Fibroblast of mammary gland (primary cell): ENCODE measurements at places on chromosomes 2 and 18.
A peak's percentile ranks its signal among the peaks of the same experiment; 100 is the strongest.

DNA sequence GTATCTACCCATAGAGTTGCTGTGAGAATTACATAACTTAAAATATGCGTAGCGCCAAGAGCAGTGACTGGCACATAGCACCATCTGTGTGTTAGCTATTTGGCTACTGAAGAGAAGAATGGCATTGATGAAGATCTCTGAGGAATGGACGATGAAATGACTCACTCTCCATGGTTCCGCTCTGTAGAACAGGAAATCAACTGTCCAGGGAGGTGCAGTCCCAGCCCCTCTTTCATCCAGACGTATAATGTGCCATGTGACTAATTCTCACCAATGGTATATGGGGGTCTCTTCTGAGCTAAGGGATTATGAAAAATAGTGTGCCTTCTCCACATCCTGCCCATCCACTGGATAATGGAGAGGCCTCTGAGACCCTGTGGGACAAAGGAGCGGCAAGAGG, 254.8 kb downstream of the CYP26B1 start:
- DNase-seq: no peak

DNA sequence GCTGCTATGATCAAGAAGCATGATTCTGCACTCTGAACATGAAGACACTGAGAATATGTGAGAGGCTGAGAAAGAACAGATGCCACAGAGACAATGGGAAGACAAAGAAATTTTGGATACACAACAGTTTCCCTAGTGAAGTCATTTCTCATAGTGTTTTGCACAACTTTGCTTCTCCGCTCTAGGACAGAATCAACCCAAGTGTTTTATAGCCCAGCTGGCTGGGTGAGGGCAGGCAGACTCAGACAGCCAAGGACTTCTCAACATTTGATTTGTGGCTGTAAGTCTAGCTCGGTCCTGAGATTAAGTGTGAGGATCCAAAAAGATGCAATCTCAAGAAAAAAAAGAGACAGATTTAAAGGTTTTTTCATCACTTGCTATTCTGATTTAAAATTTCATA, 536.5 kb upstream of the CRIM1 start:
- DNase-seq: no peak

DNA sequence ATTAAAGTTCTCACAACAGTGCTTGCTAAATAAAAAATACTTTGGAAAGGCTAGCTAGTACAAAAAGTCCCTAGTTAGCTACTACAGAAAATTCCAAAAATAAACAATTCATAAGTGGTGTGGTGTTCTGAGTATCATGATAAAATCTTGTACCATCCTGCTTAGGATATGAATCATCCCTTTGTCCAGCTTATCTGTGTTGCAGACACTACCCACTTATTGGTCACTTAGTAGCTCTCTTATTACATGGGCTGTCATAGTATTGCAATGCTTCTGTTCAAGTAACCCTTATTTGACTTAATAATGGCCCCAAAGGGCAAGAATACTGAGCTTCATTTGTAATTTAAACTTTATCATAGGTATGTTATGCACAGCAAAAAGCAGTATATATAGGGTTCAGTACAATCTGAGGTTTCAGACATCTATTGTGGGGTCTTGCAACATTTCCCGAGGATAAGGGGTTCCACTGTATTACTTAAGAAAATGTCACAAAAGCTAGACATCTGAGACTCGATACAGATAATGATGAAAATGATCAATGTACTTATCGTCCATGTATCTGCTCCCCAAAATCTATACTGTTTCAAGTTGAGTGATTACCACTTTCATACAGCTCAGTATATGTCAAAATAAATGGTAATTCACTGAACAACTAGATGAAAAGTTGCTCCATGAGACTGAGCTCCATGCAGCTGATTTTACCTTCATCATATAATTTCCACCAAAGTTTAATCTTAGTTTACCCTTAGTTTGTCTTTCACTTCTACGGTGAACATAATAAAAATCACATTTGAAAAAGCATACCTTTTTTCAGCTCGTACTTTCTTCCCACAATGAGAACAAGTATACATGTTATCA, 93.8 kb downstream of the C2orf74 start:
- DNase-seq: peak; percentile 77

- DNase-seq: no peak
These were observed 1530.9 kb upstream of the LRRTM1 start for GRCh38 chr2:81835321-81836000.

DNA sequence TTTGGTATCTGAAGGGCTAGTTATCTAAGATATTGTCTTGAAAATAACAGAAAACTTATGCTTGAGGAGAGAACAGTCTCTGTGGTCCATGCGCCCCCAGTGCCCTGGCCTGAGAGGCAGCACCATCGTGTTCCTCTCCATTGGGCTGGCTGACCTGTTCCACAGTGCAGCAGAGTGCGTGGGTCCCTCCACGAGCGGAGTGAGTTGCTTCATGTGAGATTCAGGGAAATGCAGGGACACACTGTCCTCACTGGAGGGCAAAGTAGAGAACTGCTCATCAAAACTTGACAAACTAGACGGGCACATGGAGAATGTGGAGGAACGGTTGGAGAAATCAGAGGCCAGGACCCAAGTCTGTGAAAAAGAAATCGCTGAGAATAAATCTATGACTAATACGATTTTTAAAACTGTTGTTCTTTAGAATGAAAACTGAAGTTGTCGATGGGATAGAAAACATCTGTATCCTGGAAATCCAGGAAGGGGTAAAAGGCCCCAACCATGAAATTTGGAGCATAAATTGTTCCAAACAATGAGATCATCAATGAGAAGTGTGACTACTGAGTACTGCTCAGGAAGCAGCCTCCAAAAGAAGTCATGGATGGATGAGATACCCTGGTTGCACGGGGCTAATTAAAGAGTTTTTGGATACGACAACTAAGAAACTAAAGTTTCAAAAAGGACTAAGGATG, 58.1 kb downstream of the REV1 start:
- DNase-seq: no peak

DNA sequence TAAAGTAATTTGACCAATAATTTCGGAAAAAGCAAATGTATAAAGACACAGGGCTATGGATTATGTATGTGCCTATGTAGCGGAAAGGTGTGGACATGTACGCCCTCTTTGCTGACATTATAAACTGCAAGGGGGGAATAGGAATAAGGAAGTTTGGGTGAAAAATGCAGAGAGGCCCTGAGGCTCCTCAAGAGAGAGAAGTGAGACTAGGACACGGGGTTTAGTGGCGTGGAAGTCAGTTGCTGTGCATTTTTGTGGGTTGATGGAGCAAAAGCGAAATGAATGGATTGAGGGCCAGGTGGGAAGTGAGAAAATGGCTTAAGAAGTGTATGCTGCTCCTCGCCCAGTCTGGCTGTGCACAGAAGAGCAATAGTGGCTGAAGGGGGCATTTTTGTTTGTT, 96.2 kb upstream of the B3GNT7 start:
- DNase-seq: no peak

DNA sequence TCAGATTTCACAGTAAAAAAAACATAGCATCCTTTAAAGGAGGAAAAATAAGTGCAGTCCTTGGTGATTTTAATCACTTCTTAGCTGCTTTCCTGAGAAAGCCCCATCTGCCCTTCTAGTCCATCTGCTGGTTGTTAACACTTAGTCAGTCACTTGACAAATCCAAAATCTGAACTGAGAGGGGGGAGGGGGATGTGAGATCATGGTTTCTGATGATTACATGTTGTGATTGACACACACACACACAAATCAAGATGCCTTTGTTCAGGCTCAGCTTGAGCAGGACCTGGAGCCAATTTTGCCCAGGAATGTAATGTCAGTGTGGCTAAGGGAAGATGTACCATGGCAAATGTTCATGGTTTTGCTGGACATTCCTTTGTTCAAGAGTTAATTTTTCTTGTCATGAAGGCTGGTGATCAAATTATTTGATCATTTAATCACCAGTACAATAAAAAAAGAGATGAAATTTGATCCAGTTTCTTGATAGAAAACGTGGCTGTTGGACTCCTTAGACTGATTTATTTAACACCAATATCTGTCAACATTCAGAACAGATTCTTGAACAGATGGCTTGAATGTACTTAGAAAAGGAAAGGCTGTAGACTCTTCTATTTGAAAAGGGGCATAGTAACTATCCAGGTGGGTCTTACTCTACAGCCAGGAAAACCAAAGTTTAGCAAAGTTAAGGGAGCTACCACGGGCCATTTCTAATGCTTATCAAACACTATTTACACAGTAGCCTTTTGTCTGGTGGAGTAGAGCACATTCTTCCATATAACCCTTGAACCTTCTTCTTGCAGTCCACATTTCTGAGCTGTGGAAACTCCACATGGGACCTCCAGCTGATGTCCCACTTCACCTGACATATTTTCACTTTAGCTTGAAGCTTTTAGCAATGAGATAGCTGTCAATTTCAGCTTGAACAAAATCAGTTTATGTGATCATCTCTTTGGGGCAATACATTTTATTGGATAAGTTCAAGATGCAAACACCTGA, 408.7 kb downstream of the PIK3C3 start:
- DNase-seq: no peak

DNA sequence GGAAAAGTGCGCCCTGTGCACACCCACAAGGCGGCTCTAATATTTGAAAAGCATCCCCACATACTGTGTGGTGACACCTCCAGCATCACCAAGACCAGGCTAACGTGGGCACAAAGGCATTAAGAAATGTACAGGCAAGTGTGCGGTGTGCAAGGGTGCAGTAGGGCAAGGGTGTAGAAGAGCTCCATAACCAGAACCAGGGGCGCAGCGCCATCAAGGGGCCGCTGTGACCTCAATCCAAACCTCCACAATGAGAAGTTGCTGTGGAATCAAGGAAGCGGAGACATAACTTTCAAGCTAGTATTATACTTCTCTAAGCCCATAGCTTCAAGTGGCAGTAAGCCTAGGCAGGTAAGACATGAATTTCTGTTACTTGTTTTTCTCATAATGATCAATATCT, 13.0 kb downstream of the L3MBTL4 start:
- no peak for DNase-seq

- DNase-seq: no peak
These were observed 7.7 kb upstream of the NFATC1 start for GRCh38 chr18:79388043-79388442.

GRCh38 chr2:212931271-212931670, 220.1 kb downstream of the IKZF2 start:
- DNase-seq: no peak

DNA sequence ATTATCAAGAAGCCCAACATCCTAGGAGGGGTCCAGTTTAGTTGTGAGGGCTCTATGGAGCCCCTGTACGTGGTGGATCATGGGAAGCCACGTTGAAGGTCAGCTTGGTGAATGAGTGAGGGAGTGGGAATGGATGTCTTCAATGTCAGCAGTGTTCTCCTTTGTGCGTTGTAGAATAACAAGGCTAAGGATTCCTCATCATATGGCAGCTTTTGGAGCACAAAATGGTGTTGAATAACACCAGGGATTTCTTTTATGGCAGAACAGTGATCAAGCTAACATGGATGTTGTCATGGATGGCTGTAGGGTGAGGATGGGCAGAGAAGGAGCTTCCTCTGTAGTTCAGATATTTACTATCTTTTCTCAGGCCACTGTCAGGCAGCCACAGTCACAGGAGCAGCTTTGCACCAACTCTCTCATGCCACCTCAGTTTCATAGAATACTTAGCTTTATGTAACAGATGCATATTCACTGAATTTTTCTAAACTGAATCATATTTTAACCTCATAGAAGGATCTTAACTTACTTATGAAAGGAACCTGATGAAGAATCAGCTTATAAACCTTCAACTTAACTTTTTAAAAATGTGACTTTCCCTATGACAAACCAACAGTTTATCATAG, 284.5 kb upstream of the EPAS1 start:
- no peak for DNase-seq

- DNase-seq: peak; percentile 14
These were observed 38.5 kb downstream of the INPP5D start for GRCh38 chr2:233098618-233099017.

- DNase-seq: no peak
These were observed 141.6 kb upstream of the CYP1B1 start for GRCh38 chr2:38217401-38218188.

DNA sequence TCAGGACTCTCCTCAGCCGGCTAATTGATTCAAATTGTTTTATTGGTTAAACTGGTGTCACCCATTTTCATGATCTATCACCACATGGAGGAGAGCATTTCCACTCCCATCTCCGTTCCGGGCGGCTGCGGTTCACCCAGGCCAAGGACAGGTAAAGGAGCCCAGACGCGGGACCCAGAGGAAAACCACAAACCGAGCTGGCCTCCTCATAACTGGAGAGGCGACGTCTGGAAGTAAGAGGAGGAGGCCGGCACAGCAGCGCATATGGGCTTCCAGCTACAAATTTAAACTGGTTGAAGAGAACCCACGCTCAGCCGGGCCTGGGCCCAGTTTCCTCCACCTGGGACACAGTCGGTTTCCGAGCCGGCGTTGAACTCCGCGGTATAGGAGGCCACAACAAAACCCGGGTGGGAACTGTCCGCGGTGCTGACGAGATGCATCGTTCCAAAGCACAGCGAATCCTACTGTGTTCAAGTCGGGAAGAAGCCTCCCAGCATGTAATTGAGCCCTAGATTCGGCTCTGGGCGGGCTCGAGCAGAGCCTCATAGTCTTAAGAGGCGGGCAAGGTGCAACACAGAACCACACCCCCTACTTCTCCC, 3.0 kb upstream of the SKOR2 start:
- peak; percentile 47 for DNase-seq

GRCh38 chr2:2050446-2050845, 280.6 kb downstream of the MYT1L start:
- DNase-seq: no peak

- DNase-seq: no peak
These were observed 17.3 kb upstream of the CRIM1 start for GRCh38 chr2:36338124-36338826.

DNA sequence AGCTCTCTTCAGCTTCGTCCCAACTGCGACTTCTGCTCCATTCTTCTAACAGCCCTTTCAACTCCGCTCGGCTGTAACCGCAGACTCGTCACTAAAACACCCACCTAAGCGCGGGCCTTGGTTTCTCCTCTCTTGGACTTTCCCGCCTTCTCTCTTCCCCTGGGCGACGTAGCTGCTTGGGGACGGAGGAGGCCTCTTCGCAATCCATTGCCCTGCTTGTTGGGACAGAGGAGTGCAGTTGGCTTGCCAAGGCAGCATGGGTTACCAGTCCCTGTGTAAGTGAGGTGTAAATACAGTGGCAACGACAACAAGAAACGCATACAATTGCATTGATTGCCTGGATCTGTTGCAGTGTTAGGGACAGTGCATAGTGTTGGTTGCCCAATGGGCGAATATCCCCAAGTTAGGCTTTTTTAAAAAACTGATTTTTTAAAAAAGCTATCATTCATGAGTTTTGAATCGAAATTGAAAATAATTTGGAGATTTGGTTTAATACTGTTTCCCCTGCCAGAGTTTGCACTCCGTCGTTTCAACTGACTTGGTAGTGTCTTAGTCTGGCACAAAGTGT, 484 bp upstream of the DARS1 start:
- no peak for DNase-seq
